ENCODE measurements at places on chromosomes 5 and 9.

- DNase-seq: no peak
Measured at GRCh38 chr5:107670087-107670931, 428 bp downstream of the EFNA5 start.

DNA sequence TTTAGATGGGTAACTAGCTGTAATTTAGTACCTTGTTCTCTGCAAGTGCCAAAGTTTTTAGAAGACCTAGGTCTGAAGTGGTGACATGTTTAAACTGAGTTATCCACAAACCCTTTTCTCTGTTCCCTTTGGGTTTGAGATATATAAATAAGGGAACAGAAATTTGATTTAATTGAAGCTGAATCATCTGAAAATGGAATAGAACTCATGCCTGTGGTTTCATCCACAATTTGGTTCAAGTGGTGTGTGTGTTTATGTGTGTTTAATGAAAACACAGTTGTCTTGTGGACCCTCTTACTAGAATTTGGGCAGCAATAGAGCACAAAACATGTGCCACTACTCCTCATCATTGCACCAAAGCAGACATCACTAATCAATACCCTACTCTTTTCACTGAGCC, 216.9 kb downstream of the GLIS3 start:
- no peak for DNase-seq

DNA sequence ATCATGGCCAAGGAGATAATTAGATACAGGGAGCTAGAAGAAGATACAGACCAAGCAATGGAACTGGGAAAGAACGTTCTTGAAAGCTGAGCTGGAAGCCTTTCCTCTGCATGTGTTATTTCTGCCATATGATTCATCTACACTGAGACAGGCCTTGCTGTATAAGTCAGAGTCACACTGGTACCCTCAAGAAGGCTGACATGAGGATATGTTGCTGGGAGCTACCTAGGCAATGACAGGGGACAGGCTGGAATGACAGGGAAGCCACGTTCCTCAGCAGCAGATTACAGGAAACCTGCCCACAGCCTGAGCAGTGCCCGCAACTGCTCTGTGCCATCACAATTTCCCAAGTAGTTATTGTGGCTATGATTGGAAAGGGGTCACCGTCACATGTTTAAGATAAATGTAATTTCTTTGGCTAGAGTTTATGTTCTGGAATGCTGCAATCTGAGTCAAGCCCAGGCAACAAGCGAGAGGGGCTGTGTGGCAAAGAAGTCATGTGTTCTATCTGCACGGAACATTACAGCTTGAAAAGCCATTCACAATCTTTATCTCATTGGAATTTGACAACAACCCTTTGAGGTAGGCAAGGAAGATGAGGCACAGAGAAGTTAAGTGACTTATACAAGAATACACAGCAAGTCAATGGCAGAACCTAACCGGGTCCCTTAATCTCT, 108.2 kb downstream of the TTLL11 start:
- no peak for DNase-seq

DNA sequence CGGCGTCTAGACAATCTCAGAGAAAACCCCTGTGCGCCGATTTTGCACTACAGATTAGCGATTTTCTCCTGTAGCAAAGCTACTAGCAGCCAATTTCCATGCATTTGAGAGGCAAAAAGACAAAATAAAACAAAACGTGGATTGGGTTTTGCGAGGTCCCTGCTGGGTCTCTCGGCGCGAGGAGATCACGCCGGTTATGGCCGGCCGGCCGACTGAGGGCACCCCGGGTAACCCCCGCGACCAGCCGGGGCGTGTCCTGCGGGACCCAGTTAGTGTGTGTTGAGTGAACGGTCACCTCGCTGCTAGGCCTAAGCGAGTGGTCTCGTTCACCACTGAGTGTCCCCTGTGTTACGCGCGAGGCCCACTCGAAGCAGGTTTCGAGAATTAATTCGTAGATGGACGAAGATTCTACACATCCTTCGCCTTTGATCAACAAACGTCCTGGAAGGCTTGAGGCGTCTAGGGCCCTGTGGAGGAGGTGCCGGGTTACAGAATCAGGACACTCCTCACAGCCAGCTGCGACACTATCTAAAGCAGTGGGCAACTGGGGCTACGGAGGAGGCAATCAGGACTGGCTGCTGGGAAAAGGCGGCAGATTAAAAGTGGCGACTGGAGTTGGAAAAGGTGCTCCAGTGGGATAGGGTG, 764 bp upstream of the VDAC1 start:
- DNase-seq: peak; percentile 15

DNA sequence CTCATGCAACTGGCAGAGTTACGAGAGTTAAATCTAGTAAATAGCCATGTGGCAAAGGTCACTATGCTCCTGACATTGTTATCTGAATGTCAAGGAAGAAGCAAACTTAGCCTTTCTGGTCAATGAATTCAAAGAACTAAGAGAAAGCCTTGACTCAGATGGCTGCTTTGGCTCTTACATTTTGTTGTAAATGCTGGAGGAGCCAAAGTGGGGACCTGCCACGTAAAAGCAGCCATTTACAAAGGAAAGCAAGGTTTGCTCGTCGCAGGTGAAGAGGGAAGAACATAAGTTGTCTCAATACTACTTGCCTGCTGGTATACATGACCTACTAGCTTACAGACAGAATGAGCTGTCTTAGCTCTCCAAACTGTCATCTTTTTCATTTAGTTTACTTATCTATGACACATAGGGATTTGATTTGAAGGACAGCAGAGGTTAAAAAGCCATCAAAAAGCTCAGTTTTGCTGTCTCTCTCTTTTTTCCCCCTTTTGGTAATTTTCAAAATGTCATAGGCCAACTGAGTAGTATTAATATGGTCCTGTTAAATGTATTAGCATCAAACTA, 1052.8 kb upstream of the DMAC1 start:
- DNase-seq: no peak

DNA sequence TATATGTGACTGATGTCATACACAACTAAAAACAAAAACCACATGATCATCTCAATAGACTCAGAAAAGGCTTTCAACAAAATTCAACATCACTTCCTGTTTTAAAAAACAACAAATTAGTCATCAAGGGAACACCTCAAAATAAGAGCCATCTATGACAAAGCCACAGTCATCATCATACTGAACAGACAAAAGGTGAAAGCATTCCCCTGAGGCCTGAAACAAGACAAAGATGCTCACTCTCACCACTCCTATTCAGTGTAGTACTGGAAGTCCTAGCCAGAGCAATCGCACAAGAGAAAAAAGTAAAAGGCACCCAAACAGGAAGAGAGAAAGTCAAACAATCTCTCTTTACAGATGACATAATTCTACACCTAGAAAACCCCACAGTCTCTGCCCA, 893.5 kb upstream of the EDIL3 start:
- peak; percentile 26 for DNase-seq
